Stimulated activated CD4-positive, alpha-beta T cell treated with anti-CD3 and anti-CD28 coated beads, TNF-alpha, amount 100 ng/mL, for 24 hours (primary cell): ENCODE measurements at places on chromosomes 6 and 20.

GRCh38 chr6:40164345-40164755 lies 230.1 kb upstream of the MOCS1 start:
- no peak for DNase-seq

GRCh38 chr20:5164645-5165625 lies 38.1 kb downstream of the CDS2 start:
- DNase-seq = no peak

- no peak for DNase-seq
Observed at GRCh38 chr20:58459058-58459750, 56.0 kb downstream of the APCDD1L start.

- no peak for DNase-seq
Observed at GRCh38 chr20:51898788-51899187, 96.5 kb upstream of the SALL4 start.

- DNase-seq = peak; percentile 0
Observed at GRCh38 chr6:101011186-101011585, 130.1 kb upstream of the ASCC3 start.

- no peak for DNase-seq
Observed at GRCh38 chr6:31525553-31525931, 3.2 kb upstream of the MCCD1 start.

DNA sequence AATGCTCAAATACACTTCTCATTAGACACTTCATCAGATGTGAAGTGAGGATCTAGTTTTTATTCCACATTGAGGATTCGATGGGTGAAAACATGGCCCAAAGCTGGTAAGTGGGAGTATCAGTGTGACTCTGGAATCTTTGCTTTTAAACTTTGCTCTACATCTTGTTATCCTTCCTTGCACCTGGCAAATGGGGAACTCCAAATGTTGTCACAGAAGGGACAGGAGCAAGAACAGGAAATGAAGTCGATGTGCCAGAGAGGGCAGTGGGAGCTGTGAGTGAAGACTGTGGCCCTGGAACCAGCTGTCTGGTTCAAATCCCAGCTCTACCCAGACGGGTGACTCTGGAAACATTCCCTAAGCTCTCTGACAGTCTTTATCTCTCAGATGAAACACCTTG lies 86.7 kb upstream of the AGPAT4 start:
- no peak for DNase-seq

DNA sequence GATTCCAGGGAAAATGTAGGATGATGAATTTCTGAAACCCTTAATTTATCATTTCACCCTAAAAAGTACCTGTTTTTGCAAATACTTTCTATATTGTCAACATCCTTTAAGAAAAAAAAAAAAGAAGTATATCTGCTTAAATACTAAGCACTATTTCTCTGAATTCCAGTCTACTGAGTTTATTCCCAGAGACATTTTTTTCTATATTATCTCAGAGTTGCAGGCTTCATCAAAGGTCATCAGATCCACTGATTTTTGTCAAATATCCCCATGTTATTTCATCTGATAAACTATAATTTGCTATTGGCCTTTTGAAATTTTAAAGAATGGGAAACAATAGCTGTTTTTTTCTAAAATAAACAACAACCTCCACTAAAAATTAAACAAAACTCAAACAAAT lies 357.6 kb upstream of the ID4 start:
- DNase-seq = no peak

GRCh38 chr6:169144356-169144755 lies 109.3 kb downstream of the THBS2 start:
- no peak for DNase-seq

DNA sequence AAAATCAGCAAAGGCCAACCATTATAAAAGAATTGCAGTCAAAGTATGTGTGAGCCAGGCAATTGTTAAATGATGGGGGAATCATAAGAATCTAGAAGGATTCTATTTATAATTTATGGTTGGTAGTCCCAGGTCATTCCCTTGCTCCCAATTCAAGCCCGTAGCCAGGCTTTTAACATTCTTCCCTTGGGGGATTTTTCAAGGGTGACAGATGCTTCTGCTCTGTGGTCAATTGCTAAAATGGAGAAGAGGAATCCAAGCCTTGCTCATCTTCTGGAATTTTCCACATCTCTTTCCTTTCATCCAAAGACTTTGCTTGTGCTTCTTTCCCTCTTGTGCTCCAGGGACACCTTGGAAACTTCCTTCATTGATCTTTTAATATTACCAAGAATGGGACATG lies 18.0 kb upstream of the BCAS1 start:
- DNase-seq = no peak

DNA sequence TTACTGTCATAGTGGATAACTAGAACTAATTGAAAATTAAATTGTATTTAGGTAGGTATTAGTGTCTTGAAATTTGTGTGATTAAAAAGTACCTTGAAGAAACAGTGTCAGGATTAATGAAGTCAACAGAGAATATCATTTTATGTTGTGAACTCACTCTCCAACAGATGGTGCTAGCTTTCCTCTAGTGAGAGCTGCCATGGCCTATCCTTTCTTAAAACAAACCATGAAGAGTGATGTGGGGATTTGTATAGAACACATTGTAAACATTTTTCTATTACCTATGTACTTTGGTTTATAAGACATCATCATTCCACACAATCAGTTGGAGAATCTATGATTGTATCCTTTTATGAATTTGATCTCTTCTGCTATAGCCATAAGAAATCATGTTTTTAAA lies 4.8 kb upstream of the SRSF12 start:
- DNase-seq = no peak

- DNase-seq = no peak
Observed at GRCh38 chr20:62055106-62055861, 10.4 kb downstream of the TAF4 start.
